Foreskin melanocyte (primary cell): ENCODE measurements at places on chromosomes 5 and 9.

DNA sequence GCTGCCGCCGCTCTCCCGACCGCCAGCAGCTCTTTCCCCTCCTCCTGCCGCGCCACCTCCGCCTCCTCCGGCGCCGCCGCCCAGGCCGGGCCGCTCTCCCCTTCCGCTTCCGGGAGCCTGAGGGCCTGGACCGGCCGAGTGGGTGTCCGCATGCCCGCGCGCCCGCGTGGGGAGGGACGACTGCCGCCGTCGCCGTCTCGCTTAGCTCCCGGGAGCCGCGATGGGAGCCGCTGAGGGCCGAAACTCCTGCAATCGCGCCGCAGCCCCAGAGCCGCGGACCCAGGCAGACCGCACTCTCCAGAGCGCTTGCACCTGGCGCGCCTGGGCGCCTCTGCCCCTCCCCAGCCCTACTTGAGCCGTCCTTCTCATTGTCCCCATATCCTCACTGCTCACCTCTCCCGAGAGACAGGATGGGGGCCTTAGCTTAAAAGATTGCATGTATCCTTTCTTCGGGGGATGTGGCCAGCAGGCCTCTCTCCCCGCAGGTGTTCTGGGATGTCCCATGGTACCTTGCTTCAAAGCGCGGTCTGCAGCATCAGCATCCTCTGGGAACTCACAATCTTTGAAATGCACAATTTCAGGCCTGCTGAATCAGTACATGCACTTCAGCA lies at the start of gene ZDHHC21:
TSS of gene ZDHHC21 (minus strand) at position 182 of the 611 bp plus-strand sequence. CDS start 19,092 bp downstream, outside the sequence.
- peak; percentile 35 for DNase-seq

DNA sequence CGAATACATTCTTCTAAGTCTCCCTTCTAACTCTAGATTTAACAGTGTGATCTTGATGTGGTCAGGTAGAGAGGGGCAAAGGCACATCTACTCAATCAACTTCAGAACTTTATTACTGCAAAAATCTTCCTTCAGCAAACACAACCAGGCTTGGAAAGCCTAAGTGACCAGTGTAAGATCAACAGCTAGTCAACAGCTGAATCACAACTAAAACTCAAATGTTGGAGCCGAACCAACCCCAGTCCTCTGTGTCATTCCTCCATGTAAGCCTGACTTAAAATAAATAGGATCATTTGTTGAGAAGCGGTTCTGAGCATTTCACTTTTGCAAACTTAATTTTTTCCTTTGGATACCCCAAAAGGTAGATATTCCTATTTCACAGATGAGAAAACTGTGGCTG lies 352.7 kb downstream of the EBF1 start:
- DNase-seq = no peak

GRCh38 chr5:143230676-143230996 lies 172.8 kb downstream of the NR3C1 start:
- DNase-seq = no peak

GRCh38 chr5:113119246-113119924 lies 142.8 kb downstream of the DCP2 start:
- DNase-seq = no peak

DNA sequence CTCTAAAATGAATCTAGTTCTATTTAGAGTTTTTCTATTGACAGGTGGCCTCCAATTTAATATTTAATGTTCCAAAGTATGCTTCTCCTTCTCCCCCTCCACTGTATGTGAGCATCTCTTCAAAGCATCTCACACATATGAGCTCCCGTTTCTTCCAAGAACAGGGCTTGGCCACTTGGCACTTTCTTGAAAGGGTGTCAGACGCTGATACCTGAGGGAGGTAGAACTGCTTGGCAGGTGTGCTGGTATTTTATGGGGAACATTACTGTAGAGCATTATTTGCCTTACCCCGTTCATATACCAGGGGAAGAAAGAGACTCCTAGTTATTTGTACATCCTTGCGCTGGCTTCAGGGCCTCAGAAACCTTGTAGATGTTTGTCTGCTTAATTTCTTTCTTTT lies 1.9 kb downstream of the RCL1 start:
- no peak for DNase-seq

DNA sequence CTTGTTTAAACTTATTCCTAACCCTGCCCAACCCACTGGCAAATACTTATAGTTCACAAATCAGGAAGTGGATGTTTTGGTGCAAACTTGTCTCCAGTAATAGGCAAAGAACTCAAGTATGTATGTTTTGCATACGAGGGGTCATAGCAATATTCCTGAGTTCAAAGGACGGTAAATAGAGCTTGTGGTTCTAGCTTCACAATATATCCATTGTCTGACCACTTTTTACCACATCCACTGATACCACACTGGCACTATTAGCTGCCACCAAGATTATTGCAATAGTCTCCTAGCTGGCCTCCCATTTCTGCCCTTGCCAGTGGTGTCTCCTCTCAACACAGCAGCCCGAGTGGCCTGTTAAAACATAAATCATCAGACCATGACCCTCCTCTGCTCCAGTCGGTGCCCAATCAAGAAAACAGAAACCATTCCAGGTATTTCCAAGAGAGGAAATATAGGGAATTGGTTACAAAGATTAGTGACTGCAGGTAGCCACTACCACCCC lies 17.0 kb downstream of the GRXCR2 start:
- DNase-seq = peak; percentile 40

GRCh38 chr5:124206540-124206939 lies 539.9 kb downstream of the ZNF608 start:
- no peak for DNase-seq

DNA sequence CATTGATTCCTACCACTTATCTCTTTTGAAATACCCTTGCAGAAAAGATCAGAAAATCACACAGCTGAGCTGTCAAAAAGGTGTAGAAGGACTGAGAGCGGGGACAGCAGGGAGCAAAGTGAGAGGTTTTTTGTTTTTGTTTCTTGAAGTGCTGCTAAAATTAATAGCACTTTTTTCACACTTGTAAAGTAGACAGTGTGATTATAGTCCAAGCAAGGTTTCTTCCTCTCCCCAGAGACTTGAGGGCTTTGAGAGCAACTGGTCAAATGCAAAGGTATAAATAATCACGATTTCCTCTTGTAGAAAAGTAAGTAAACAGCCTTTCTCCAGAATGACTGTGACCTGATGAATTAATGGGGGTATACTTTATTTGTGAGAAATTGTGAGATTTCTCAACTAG lies 326.9 kb downstream of the ZNF608 start:
- no peak for DNase-seq

- DNase-seq = no peak
Observed at GRCh38 chr9:126528111-126528510, 85.6 kb upstream of the LMX1B start.

- DNase-seq = no peak
Observed at GRCh38 chr5:36640949-36641348, 34.5 kb downstream of the SLC1A3 start.

- no peak for DNase-seq
Observed at GRCh38 chr9:81430727-81431126, 258.6 kb downstream of the TLE1 start.

- no peak for DNase-seq
Observed at GRCh38 chr5:171416160-171417049, 3.0 kb upstream of the FGF18 start.
